ENCODE measurements at places on chromosomes 6 and 20.
A peak's percentile ranks its signal among the peaks of the same experiment; 100 is the strongest.

GRCh38 chr6:142851601-142852000, 93.4 kb downstream of the HIVEP2 start:
- H3K27me3 ChIP-seq, result no peaks in the 10 kb centered on the region
- peaks cover 93% of the 10 kb centered on the region for H3K4me1 ChIP-seq
- peak overlapping the region; percentile 70 for H3K27ac ChIP-seq
- ATAC-seq, result no peak
- no peak overlapping the region for H3K4me3 ChIP-seq

GRCh38 chr6:8831366-8832152, 396.2 kb upstream of the SLC35B3 start:
- no peak for ATAC-seq
- H3K27me3 ChIP-seq, result no peaks in the 10 kb centered on the region
- H3K27ac ChIP-seq, result no peak overlapping the region
- H3K4me3 ChIP-seq, result no peak overlapping the region

DNA sequence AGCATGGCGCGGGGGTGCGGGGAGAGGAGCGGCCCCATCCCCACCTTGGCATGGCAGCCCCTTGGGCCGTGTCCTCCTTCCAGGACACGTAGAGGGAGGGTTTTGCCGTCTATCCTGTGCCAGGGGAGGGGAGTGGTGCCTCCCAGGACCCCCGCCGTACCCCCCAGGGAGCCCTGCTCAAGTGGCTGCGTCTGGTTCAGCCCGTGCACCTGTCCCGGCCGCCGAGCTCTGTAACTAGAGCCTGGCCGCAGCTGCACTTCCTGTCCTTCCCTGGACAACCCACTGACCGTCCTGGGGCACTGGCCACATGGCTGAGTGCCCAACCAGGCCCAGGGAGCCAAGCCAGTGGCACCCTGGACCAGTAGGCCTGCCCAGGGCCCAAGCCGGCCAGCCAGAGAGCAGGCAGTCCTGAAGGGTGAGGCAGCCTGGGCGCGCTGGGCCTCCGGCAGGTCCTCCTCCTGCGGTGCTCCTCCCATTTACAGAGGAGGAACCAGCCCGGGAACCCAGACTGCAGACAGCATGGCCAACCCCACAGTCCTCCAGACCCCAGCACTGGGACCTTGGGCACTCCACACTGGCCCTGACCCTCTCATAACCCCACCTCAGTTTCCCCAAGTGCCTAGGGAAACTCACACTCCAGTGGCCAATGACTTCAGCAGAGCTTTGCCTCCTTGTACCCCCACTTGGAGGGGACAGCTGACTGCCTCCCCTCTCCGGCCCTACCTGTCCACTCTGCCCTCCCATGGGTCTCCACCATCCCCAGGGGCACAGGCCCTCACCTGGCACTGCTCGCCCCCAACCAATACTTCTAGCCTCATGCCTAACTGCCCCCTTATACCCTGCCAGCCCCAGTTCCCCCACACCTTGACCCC, 8.7 kb downstream of the LAMA5 start:
- H3K4me1 ChIP-seq, result peaks cover 6% of the 10 kb centered on the region
- H3K4me3 ChIP-seq, result no peak overlapping the region
- H3K27me3 ChIP-seq, result no peaks in the 10 kb centered on the region
- no peaks in the 10 kb centered on the region for H3K36me3 ChIP-seq
- ATAC-seq, result no peak

DNA sequence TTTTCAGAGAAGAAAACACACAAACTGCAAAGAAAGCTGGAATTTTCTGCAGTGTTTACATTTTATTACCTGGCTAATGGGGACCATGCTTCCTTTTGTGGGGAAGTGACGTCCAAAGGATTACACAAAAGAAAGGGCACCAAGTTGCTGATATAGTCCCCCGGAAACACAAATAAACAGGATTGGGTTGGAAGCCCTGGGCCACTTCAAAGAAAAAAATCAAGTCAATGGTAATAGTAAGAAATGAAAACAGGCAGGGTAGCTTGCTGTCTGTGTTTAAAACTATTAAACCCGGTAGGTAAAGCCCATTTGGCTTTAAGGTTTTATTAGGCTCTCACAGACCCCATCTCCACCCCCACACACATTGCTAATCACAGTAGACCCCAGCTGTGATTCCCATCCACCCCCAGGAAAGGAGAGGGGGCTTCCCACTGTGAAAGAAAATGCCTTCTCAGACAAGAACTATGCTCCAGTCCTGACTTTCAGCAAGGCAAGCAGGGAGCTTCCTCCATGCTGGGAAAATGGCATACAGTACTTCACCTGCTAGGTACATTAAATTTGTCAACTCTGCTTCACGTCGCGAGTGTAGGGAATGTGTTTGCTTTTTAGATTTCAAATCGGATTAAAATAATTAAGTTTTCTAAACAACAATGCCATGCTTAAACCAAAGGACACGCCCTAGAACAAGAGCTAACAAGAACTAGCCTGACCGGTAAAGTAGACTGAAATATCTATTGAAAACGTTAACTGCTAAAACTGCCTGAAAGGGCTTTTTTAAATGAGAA, 1.1 kb downstream of the PERP start:
- no peak overlapping the region for H3K27ac ChIP-seq
- peak overlapping the region; percentile 90 for H3K4me3 ChIP-seq
- peaks cover 20% of the 10 kb centered on the region for H3K4me1 ChIP-seq
- peaks cover 43% of the 10 kb centered on the region for H3K27me3 ChIP-seq
- ATAC-seq, result no peak

GRCh38 chr6:117389227-117390057, 36.3 kb downstream of the ROS1 start:
- no peak overlapping the region for H3K27ac ChIP-seq
- no peak for ATAC-seq
- no peaks in the 10 kb centered on the region for H3K4me1 ChIP-seq
- H3K4me3 ChIP-seq, result no peak overlapping the region
- H3K27me3 ChIP-seq, result no peaks in the 10 kb centered on the region

DNA sequence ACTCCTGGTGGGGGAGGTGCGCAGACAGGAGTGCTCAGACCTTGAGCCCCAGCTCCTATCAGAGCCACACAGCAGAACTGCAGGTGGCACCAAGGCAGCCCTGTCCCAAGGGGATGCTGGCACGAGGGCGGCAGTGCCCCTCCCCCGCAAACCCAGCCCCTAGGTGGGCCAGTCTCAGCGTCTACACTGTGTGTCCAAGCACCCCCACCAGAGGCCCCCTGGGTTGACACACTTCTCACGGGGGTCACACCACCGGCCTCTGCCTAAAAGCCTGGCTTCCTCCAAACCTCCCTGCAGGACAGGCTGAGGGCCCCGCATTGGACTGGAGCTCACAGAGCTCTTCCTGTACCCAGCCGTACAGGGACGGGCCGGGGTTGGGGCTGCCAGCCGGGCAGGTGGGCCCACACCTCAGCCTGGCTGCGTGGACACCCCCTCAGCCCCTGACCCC, 8.1 kb downstream of the SLC2A4RG start:
- no peaks in the 10 kb centered on the region for H3K4me1 ChIP-seq
- ATAC-seq, result peak; percentile 13
- H3K27me3 ChIP-seq, result no peaks in the 10 kb centered on the region
- H3K4me3 ChIP-seq, result no peak overlapping the region

DNA sequence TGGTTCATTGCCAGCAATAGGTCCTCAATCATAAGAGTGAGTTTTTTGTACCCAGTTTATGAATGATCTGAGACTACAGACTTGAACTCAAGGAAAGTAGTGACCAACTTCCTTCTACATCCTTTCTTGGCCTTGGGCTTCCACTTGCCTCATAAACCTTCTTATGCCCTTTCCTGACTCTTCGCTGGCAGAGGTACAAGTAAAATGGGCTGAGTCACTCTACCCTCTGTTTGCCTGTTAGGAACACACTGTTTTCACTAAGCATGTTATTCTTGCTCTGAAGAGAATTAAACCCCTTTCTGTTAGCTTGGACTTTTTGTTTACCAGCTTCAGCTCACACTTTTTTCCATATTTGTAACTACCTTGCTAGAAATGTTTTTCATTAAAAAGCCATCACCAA, 74.4 kb downstream of the PKHD1 start:
- no peaks in the 10 kb centered on the region for H3K27me3 ChIP-seq
- no peak for ATAC-seq
- no peak overlapping the region for H3K4me3 ChIP-seq
- no peaks in the 10 kb centered on the region for H3K36me3 ChIP-seq
- peaks cover 10% of the 10 kb centered on the region for H3K4me1 ChIP-seq

GRCh38 chr6:112842330-112842685, 495.2 kb downstream of the RFPL4B start:
- no peaks in the 10 kb centered on the region for H3K36me3 ChIP-seq
- no peak overlapping the region for H3K4me3 ChIP-seq
- peak overlapping the region; percentile 39 for H3K27ac ChIP-seq

- no peak for ATAC-seq
- H3K4me1 ChIP-seq, result no peaks in the 10 kb centered on the region
- H3K27ac ChIP-seq, result no peak overlapping the region
- H3K27me3 ChIP-seq, result peaks cover 9% of the 10 kb centered on the region
- no peak overlapping the region for H3K4me3 ChIP-seq
Observed at GRCh38 chr20:57881466-57882385, 171.9 kb upstream of the PMEPA1 start.

DNA sequence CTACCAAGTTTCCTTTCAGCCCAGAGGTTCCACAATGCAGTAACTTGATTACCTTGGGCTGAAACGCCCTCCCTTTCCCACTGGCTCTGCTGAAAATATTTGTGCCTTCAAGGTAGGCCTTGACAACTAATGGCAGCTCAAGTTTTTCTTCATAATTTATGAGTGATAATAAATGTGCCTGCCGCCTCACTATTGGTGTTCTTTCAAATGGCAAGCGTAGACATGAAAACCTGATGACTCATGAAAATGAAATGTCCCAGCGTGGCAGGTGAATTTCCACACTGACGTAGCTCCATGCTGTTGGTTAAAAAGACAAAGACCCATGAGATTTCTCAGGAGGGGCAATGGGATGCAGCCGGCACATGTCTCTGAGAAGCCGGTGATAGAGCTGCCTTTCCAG, 107.2 kb upstream of the GGTLC1 start:
- no peaks in the 10 kb centered on the region for H3K4me1 ChIP-seq
- H3K36me3 ChIP-seq, result no peaks in the 10 kb centered on the region
- no peak overlapping the region for H3K4me3 ChIP-seq
- H3K27ac ChIP-seq, result no peak overlapping the region
- peaks cover 16% of the 10 kb centered on the region for H3K27me3 ChIP-seq

GRCh38 chr20:58677079-58677604, 15.5 kb upstream of the NPEPL1 start:
- ATAC-seq, result no peak
- no peak overlapping the region for H3K4me3 ChIP-seq
- no peaks in the 10 kb centered on the region for H3K27me3 ChIP-seq
- no peak overlapping the region for H3K27ac ChIP-seq
- H3K36me3 ChIP-seq, result peaks cover 70% of the 10 kb centered on the region

DNA sequence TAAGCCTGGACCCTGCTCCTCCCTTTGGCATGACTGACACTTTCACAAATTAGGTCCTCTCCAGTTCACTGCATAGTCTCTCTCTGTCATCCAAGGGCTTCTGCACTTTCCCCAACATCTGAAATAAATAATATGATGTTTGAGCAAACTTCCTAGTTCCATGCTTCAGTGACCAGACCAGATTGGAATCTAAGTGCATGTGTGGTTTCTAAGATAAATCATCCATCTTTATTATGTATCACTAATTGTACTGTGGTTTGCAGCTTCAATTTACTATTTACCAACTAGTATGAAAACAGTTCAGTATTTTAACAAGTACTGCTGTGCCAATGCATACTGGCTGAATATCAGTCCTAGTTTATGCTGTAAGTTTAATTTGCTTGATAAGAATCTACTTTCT, 18.7 kb downstream of the SESN1 start:
- no peaks in the 10 kb centered on the region for H3K36me3 ChIP-seq
- no peaks in the 10 kb centered on the region for H3K27me3 ChIP-seq
- ATAC-seq, result no peak
- H3K4me1 ChIP-seq, result no peaks in the 10 kb centered on the region

GRCh38 chr6:118203545-118203944, 296.5 kb downstream of the SLC35F1 start:
- H3K36me3 ChIP-seq, result no peaks in the 10 kb centered on the region
- H3K27ac ChIP-seq, result no peak overlapping the region
- H3K27me3 ChIP-seq, result no peaks in the 10 kb centered on the region
- no peaks in the 10 kb centered on the region for H3K4me1 ChIP-seq
- ATAC-seq, result no peak

DNA sequence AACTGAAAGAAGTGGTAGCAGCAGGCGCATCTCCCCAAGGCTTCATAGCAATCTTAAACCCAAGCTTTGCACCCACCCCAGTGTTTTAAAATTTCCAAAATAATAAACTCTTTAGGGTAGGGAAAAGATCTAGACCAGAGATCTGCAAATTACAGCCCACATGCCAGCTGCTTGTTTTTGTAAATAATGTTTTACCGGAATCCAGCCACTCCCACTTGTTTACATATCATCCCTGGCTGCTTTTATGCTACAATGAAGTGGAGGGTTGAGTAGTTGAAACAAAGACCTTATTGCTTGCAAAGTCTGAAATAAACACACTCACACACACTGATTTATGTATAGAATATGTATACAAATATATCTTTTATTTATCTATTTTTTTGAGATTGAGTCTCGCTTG, 30.0 kb downstream of the SLX4IP start:
- no peaks in the 10 kb centered on the region for H3K27me3 ChIP-seq
- no peak for ATAC-seq
- no peak overlapping the region for H3K4me3 ChIP-seq
- peaks cover 7% of the 10 kb centered on the region for H3K4me1 ChIP-seq

DNA sequence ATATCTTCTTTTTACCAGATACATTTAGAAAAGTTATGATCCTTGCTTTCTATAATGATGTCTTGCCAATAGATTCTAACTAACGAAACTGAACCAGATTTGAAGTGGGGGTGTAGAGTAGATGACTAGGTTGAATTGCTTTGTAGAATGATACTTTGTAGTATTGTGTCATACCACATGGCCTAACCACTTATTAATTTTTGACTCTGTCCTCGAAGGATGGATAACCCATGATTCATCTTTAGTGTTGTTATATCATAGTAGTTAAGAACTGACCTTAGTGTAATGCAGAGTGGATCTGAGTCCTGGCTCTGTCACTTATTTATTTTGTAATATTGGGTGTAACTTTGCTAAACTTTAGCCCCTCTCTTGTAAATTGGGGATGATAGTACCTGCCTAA, 4.5 kb downstream of the PHF3 start:
- H3K27me3 ChIP-seq, result no peaks in the 10 kb centered on the region
- H3K4me1 ChIP-seq, result peaks cover 70% of the 10 kb centered on the region
- H3K4me3 ChIP-seq, result no peak overlapping the region
- peaks cover 5% of the 10 kb centered on the region for H3K36me3 ChIP-seq
- H3K27ac ChIP-seq, result no peak overlapping the region
- no peak for ATAC-seq

DNA sequence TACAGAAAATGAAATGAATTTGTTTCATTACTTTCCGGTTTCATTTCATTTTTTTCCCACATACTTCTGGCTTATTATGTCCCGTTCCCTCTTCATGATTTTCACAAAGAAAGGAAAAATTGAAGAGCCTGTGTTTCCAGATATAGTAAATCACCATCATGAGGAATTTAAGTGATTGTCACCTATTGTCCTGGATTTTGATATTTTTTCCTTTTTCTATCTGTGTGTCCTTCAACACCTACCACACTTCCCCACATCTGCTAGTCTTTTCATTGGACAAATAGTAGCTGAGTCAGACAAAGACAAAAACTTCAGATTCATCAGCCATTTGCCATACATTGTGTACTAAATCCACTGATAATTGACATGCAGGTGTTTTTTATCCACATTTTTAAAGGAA, 258.2 kb upstream of the HSF2 start:
- no peak for ATAC-seq
- no peak overlapping the region for H3K4me3 ChIP-seq
- no peak overlapping the region for H3K27ac ChIP-seq

GRCh38 chr6:110367825-110368224, 9.7 kb upstream of the METTL24 start:
- peaks cover 4% of the 10 kb centered on the region for H3K4me1 ChIP-seq
- no peak overlapping the region for H3K27ac ChIP-seq
- no peaks in the 10 kb centered on the region for H3K36me3 ChIP-seq
- ATAC-seq, result no peak

All from stimulated activated memory B cell treated with anti-CD40 and anti-IgM and Interleukin-4, amounts not matched to agents 10 μg/mL and 1 μg/mL and 100 μg/mL, for 72 hours (primary cell).